ENCODE measurements at places on chromosomes 7 and 10. TPM values are rescaled to one million over a fixed set of nuclear protein-coding genes. Genes with fewer than 3 reads are reported as not detected.
A peak's percentile ranks its signal among the peaks of the same experiment; 100 is the strongest.

RHEB gene
- 109 TPM for total RNA-seq

DNA sequence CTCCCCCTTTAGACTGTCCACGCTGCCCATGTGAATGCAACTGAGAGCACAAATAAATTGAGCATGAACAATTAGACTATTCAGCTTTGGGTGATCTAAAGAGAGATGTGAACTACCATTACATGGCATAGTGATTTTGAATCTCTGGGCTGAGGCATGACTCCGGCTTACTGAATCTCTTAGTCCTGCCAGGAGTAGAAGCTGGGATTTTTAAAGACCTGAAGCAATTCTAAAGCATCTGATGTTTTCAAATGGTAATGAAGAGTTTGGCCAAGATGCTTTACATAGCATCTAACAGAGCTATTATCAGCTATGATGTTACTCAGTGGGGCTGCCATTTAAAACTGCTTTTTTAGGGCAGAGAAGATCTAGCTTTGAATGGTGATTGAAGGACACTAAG, 1059.1 kb downstream of the SORCS3 start:
- no peak for DNase-seq

ZNF800 gene
- 42.5 TPM for total RNA-seq

- DNase-seq = no peak
Observed at GRCh38 chr10:120749856-120750566, 101.2 kb upstream of the WDR11 start.

UCN3 gene
- not detected for total RNA-seq

GPR141 gene
- total RNA-seq = 3.1 TPM

DNA sequence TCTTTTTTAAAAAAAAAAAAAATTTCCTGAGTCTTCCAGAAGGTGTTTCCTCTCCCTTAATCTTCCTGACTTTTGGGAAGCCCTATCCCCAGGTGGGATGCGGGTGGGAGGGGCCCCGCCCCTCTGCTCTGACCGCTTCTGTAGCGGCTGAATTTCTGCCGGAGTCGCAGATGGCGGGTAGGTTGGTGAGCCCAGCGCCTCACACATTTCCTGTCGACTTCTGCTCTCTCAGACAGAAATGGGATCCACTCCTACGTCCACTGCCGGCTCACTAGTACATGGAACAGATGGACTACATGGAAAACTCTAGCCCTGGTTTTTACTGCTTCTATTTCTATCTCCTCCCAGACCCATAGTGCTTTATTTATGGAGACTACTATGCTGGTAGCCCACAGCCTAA, 90.9 kb downstream of the NEUROD6 start:
- no peak for DNase-seq

DNA sequence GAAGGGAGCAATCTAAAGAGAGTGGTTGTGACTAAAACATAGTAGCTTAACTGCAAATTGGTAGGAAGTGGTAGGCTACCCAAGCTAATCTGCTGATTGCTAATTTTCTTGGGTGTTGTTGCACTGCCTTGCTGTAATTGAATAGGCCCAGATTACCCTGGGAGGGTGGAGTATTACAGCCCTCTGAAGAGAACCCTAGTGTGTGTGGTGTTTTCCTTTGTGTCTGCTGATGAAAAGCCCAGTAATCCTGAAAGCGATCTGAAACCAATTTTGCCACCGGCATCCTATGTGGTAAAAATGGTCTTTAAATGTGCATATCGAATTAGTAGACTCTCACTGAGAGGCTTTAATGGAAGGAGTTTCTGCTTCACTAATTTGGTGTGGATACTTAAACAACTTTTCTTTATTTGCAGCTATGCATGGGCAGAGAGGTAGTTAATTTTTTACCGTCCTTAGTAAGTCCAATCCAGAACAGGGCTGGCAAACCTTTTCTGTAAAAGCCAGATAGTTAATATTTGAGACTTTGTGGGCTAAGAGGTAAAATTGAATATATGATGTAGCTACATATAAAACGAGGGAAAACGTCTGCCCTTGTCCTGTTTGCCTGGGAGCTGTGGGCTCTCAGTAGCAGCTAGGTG, 92.5 kb downstream of the CSTF2T start:
- DNase-seq = no peak

PRTFDC1 gene
- 29.2 TPM for total RNA-seq

- DNase-seq = peak; percentile 23
Observed at GRCh38 chr7:70040970-70041766, 442.9 kb downstream of the AUTS2 start.

AKR1C8 gene
- total RNA-seq = not detected

TMEM139 gene
- 2.1 TPM for total RNA-seq

DNA sequence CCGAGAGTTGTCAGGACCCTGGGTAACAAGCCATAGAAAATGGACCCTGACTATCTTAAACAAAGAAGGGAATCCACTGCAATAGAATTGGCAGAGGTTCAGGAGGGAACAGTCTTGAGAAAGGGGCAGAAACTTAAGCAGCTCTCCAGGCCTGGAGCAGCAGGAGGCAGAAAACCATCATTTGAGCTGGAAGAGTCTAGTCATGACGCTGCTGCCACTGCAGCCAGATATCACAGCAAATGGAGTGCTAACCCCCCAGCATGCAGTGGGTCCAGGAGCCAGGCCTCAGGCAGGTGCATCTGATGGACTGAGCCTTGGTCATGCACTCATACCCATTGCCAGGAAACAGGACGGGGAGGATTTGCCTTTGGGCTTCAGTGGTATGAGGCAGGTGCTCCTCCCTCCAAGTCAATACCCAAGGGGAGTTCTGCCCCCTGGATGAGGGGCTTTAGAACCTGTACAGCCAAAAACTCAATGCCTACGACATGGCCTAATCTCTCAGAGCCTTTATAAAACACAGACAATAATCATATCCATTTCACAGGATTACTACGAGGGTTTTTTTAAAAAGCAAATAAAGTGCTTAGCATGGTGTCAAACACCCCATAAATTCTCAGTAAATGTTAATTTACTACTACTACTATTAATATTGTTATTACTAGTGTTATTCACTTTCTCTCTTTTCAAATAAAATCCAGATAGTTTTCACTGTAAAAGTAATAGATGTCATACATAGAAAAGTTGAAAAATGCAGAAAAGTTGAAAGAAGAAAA, 30.7 kb downstream of the DUSP5 start:
- no peak for DNase-seq

- DNase-seq = no peak
Observed at GRCh38 chr10:49615721-49616120, 1.9 kb downstream of the CHAT start.

DNA sequence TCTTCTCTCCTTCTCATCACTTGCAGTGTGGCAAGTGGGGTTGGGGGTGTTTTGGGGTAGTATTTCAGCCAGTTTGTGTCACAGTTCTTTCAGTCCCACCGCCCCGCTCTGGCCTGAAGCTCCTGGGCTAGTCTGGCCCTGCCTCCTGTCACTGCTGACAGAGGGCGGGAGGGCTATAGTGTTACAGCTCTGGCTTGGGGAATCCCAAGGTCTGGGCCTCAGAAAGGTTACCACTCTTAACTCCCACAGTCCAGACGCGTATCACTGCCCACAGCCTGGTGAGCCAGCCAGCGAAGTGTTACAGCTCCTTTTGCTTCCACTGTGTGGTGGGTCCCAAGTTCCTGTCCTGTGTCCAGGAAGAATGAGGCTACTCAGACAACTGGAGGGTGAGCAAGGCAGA, 56.0 kb downstream of the ZNF777 start:
- DNase-seq = no peak

GRCh38 chr7:12911053-12911452, 223.6 kb downstream of the ARL4A start:
- DNase-seq = no peak

TAS2R5 gene
- 6.5 TPM for total RNA-seq

GRCh38 chr7:110534241-110534931, 556.5 kb upstream of the LRRN3 start:
- DNase-seq = no peak

CYP3A4 gene
- total RNA-seq = not detected

GRCh38 chr10:117408436-117409384, 33.5 kb upstream of the PDZD8 start:
- DNase-seq = no peak

GRCh38 chr7:90180011-90180585, 25.8 kb downstream of the STEAP1 start:
- DNase-seq = no peak

DNA sequence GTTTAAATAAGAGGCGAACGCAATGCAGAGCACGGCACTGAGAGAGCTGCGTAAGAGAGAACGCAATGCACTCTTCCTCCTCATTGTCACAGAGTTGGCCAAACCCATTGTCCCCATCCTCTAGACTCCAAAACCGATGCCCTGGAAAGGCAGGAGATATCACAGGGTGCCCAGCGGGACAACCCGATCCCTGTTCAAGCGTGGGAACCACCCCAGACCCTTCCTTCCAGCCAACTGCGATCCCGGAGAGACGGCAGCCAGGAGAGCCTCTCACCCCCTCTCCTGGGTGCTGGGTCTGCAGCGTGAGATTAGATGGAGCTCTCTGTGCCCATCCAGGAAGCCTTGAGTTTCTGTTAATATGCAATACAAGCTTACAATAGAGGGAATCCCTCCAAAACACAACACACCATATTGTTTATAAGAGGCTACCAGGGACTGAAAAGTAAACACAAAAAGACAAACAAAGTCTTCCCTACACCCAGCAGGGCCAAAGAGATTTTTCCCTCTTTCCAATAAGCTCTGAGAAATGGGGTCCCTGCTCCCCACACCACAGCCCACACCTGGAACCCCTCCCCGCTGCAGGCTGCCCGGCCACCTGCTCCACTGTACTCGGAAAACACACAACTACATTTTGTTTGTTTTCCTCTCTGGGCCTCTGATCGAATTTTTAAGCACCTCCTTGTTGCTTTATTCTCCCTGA, 187.6 kb downstream of the ADARB2 start:
- no peak for DNase-seq

DNA sequence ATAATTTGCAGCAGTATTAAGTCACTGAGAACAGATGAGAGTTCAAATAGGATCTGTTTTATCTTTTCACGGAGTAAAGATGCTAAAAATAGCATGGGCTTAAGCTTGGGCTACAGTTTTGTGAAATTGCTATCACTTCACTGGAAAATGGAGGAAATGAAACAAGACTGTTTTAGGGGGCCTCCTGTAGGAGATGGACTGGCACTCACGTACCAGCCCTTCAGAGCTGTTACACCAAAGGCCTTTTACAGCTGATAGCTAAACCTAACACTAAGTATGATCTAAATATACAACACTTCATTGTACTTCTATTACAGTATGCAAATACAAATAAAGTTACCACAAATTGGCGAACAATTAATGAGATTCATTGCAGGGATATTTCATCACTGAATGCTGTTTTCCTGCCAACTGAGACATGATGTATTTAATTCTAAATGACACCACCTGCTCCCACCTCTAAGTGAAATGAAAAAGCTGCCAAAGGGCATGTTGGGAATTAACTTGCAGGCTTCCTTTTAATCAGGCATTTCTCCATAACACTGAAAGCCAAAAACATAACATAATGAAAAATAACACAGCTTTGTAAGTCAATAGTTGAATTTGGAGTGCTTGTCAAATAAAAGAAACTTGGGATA, 304.5 kb upstream of the LRRN3 start:
- DNase-seq = no peak

DNA sequence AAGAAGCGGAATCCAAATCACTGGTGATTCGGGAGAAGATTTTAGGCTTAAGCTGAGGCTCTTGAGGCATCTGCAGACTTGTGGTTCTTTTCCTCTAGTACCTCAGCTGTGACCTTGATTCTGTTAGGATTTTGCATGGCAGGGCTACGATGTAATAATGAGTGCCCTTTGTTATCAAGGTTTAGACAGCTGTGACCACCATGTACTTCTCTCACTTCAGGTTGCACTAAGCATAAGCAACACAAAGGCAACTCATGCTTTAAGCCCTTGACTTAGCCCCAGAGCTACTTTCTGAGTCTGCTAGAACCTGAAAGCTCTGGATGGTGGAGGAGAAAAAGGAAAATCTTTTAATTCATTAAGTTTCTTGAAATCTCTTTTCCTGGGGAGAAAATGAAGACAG, 1052.3 kb upstream of the PHF14 start:
- DNase-seq = no peak

PDZD7 gene
- 0.21 TPM for total RNA-seq

LIPF gene
- total RNA-seq = not detected

DNA sequence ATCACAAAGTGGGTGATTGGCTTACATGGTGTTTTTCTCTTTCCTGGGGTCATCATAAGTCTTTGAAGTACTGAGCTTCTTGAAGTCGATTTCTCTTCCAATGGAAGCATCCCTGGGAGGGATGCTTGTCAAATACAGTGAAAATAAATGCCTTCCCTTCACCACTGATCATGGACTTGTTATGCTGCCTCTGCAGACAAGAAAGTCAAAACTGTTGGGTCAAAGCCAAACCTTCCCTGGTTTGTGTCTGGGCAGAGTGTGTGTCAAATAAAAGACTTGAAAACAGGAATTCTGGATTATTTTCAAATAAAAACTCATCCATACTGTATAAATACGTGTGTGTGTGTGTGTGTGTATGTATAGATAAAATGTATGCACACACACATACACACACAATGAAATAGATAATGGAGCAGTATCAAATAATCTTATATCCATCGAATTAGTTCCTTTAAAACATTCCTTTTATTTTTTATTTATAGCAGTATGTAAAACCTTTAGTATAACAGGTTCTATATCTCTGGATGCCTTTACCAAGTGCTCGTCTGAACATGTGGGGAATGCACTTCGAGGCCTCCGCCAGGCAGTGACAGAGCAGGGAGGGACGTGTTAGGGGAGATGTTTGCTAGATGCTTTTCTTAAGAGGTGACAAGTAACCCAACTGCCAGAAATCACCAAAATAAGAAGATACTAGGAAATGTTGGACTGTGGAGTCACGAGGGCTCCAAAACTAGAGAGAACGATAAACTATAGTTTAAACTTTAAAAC, 27.2 kb upstream of the WNT16 start:
- DNase-seq = no peak

KIAA1549 gene
- 4.6 TPM for total RNA-seq

IFIT1B gene
- total RNA-seq = 2.2 TPM

DGKI gene
- total RNA-seq = 13.3 TPM

DNA sequence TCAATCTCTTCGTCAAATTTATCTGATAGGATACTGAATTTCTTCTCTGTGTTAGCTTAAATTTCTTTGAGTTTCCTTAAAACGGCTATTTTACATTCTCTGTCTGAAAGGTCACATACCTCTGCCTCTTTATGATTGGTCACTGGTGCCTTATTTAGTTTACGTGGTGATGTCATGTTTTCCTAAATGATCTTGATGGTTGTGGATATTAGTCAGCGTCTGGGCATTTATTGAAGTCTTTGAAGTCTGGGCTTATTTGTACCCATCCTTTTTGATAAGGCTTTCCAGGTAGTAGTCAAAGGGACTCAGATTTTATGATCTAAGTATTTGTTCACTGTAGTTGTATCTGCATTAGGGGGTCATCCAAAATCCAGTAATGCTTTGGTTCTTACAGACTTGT, 1407.5 kb upstream of the LRRTM3 start:
- no peak for DNase-seq

COBL gene
- total RNA-seq = 3.3 TPM

DNA sequence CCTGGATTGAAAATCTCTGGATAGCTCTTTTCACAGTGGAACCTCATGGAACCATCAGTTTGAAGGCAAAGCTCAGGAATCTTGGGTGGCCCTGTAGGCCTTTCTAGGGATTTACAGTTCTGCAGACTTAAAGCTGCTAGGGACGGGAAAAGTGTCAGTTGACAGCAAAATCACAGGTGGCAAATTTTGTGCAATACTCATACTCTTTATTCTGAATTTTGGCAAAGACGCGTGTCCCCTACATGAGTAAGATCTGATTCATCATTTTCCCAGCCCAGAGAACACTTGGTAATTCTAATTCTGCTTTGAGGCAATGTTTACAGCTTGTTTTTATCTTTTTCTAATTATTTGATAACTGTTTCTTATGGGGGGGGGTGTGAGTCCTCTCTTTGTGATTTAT, 3.6 kb downstream of the LRRC17 start:
- no peak for DNase-seq

All from urinary bladder (tissue), 4 donors.